ENCODE measurements at places on chromosomes 4 and X.

DNA sequence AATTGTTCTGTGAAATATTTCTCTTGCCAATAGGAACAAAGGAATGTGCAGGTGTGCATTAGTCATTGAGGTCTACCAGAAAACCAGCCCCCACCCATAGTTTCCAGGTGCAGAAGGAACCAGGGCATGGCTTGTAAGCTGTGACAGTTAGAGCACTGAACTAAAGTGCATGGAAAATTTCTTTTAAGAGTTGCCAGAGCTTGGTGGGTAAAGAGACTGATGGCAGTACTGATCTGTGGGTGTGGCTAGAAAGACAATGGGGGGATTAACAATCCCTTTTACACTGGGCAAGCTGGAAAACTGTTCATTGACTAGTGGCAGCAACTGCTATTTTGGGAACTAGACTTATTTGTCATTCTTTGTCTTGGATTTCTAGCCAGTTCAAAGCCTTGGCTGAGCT lies 326.9 kb downstream of the PCDH19 start:
- peak; percentile 8 for DNase-seq

DNA sequence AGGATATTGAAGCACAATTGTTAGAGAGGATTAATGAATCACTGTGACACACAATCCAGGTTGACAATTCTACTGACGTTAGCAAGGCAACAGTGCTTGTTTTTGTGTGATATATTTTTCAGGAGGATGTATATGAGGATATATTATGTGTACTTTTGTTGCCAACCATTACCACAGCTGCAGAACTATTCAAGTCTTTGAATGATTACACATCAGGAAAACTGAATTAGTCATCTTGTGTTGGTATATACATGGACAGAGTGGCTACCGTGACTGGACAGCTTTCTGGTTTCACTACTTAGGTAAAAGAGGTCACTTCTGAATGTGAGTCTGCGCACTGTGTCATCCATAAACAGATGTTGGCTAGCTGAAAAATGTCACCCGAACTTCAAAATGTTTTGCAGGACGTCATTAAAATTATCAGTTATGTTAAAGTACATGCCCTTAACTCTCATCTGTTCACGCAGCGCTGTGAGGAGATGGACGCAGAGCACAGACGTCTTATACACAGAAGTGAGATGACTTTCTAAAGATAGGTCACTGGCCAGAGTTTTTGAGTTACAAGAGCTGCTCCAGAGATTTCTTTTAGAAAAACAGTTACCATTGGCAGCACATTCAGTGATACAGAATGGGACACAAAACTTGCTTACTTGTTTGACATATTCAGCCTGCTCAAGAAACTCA lies 69.0 kb downstream of the MRPL1 start:
- peak; percentile 52 for DNase-seq

- peak; percentile 86 for DNase-seq
These were observed 3.9 kb downstream of the MAML3 start for GRCh38 chr4:140149846-140150635.

GRCh38 chr4:149296084-149296483 lies 519.6 kb downstream of the IQCM start:
- no peak for DNase-seq

GRCh38 chrX:35439692-35440091 lies 358.4 kb upstream of the MAGEB16 start:
- DNase-seq = peak; percentile 80

DNA sequence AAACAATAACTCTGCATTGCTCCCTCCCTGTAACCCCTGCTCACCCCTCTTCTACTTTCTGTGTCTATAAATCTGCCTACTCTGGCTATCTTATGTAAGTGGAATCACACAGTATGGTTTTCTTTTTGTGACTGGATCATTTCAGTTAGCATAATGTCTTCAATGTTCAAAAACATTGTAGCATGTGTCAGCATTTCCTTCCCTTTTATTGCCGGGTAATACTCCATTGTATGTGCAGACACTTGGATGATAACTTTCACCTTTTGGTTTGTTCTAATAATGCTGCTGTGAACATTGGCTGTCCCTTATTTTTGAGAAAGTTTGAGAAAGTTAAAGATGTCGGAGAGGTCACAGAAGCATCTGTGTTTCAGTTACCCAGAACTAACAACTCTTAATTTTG lies 60.6 kb upstream of the TLR2 start:
- DNase-seq = no peak

DNA sequence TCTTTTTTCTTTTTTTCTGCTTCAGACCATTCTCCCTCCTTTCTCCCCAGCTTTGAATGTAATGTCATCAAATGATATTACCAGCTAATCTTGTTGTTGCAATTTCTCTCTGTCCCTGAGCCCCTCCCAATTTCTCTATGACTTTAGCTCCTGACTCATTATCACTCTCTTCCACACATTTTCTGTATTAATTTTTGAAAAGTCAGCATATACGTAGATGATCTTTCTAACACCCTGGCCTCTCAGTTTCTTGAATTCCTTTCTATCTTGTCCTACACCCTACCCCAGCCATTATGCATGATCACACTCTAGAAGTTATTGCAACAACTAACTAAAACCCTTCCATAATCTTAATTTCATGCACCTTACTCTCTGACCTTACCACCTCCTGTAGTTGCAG lies 13.1 kb upstream of the TRPC3 start:
- no peak for DNase-seq

GRCh38 chrX:119410027-119410819 lies 11.1 kb downstream of the SLC25A43 start:
- peak; percentile 66 for DNase-seq

DNA sequence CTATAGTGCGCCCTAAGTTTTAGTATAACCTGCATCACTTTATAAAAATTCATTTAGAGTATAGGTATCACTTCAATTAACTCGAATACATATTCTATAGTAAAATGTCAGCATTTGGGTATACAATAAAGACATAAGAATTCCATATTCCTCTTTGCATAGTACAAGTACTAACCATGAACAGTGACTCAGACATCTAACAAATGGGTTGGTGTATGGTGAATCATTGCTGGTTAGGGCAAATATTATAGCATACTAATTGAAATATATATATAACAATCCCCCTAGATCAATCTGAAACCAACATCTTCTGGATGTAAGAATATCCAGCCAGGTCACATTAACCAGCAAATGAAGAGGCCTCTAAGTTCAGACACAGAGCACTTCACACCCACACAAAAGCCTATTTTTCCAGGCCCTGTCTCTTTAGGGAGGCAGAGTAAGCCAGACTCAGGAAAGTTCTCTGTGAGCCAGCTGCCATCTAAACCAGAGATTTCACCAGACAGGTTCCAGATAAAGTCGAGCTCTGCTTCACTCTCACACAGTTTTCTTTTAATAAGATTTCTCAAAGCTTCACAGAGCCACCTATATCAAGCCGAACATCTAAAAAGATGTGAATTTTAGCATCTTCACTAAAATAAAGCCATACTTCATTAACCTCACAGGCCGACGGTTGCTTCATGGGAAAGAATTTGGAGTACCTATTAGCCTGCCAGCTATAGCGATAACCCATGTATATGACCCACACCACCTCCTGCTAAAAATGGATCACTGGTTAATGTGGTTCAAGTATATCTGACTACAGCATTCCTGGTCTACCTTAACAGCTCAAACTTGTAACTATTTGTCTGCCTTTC lies 200.0 kb upstream of the FTHL17 start:
- DNase-seq = no peak

GRCh38 chr4:141571362-141571761 lies 65.0 kb upstream of the IL15 start:
- DNase-seq = peak; percentile 5

GRCh38 chrX:47644557-47645091 lies 5.7 kb downstream of the ELK1 start:
- DNase-seq = peak; percentile 42

- DNase-seq = no peak
These were observed 299.7 kb upstream of the AADAT start for GRCh38 chr4:170389411-170389810.

GRCh38 chr4:87007528-87008446 lies 73.0 kb downstream of the AFF1 start:
- DNase-seq = peak; percentile 65

DNA sequence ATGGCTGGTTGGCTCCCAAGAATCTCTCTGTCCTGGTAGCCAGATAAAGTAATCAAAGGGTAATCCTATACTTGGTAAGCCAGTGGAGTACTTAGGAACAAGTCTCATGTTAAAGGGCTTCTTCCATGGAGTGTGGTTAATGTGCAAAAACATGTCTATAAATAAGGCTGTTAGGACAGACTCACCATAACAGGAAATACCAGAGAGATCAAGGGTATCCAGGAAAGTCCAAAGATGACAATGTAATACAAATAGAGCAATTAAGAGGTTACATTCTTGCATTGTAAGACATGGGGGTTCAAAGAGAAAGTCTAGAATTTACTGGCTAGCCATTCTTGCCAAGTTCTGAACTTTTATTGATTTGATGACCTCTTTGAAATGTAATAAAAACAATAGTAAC lies 61.9 kb upstream of the ZCCHC13 start:
- no peak for DNase-seq

GRCh38 chr4:152807294-152807829 lies 27.6 kb downstream of the ARFIP1 start:
- DNase-seq = no peak

DNA sequence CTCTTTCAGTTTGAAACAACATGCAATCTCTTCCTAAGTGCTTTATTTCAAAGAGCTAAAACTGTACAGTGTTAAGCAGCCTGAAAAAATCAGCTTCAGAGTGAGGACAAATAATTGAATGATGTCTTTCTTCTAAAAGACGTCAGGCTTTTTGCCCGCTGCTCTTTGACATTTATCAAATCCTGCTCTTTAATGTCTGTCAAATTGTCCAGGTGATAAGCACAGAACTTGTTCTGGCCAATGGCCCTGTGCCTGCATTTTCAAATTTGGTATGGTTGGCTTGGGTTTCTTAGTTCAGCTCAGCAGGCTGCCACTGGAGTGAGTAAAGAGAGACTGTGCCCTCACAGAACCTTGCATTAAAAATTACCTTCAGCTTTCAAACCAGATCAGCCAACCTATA lies 712.9 kb upstream of the LCORL start:
- DNase-seq = no peak

DNA sequence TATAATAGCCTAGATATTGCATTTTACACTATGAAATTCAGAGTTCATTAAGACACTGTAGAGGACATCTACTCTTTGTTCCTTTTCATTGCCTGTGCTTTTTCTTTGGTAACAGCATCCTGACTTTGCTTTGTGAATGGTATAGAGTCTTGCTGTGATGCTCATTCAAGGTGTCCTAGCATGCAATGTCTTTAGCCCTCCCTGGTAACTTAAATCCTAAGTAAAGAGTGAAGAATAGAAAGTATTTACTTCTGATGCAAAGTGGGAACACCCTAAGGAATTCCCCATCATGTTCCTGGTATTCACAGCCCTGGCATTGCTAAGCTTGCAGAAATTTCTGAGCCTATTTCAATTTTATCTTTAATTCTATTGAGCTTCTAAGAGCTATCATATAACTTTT lies 400.1 kb downstream of the FAT4 start:
- no peak for DNase-seq

DNA sequence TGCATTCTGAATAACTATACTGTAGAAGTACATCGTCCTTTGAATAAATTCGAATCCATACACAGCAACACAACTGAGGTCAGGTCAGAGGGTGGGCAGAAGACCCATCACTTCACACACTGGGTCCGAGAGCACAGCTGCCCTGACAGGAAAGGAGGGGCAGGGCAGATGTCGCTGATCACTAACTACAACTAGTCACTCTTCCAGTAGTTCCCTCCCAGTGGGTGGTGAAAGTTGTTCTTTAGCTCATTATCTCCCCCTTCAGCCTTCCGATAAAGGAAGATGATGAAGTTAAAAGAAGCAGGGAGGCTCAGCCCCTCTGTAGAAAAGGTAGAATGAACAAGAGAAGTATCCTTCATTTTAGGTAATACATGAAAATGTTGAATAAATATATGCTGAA lies 278.9 kb downstream of the INPP4B start:
- DNase-seq = no peak

DNA sequence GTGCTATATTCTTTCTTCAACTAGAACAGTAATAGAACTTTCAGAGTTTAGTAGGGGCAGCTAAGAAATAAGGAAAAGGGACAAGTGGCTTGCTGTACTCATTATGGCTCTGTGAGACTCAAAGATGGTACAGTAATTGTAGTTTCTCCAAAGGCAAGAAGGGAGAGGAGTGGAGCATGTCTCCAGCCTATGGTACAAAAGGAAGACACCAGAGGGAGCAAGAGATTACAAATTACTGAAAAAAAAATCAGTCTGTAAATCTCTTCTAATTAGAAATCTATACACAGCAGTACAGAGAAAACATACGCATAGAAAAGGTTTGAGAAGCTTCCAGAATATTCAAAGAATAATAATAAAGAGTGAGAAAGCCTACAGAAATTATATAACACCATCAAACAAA lies 61.4 kb downstream of the KLHL4 start:
- DNase-seq = peak; percentile 42

DNA sequence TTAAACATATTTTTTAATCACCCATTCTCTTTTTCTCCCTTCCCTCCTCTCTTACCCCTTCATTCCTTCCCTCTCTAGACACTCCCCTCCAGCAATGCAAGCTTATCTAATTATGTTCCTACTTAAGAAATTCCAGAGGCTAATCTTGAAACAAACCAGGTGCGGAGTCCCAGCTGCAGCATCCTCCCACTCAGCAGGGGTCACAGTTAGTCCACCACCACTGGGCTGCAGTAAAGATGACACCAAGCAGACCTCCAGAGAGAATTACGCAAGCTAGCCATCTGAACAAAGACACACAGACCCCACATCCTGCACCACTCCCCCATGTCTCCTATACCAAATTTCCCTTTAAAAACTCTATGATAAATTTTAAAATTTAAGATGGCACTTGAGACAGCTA lies 13.9 kb upstream of the SEC24B start:
- no peak for DNase-seq

GRCh38 chrX:47958761-47959342 lies 44.9 kb downstream of the ZNF182 start:
- peak; percentile 46 for DNase-seq

GRCh38 chr4:141761926-141762325 lies 125.5 kb downstream of the IL15 start:
- DNase-seq = no peak
